ENCODE measurements at places on chromosomes 4 and X.

- DNase-seq: no peak
Observed at GRCh38 chr4:8230033-8230432, 30.9 kb downstream of the SH3TC1 start.

DNA sequence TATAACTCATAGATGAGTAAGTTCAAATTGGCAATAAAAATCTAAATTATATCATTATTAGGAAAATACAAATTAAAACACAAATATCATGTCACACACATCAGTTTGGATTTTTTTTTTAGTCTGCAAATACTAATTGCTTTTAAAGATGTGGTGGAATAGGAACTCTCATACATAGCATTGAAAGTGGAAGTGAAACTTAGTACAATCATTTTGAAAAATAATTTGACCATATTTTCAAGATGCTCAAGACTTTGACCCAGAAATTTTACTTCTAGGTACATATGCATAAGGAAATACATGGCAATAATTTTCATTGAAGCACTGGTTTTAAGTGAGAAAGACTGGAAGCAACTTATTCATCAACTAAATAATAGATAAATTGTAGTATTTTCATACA, 147.5 kb upstream of the SMIM31 start:
- no peak for DNase-seq

- DNase-seq: no peak
Observed at GRCh38 chr4:147942729-147943128, 210.8 kb downstream of the ARHGAP10 start.

DNA sequence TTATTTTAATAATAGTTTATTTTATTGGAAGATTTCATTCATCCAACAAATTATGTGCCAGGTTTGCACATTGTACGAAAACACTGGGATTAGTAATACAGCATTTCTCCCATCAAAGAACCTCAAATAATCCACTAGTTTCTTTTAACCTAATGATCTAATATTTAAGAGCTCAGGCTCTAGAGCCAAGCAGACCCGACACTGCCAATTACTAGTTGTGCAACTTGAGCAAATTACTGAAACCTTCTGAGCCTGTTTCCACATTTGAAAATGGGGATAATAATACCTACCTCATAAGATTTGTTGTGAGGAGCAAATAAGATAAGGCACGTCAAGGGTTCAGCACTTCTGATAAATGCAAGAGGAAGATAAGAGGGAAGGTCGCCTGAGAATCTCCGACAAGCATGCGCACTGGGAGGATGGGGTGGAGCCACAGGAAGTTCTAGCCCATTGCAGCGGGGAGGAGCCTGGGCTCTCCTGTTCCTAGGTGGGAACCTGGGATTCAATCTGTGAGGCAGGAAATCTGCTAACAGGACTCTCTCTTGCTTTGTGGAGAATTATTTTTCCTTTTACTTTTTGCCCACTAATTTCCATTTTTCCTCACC, 141.5 kb upstream of the SMAD1 start:
- DNase-seq: no peak

- no peak for DNase-seq
Observed at GRCh38 chrX:11953615-11954014, 184.7 kb upstream of the FRMPD4 start.

Data from caudate nucleus (tissue), 63 donors.